Endodermal cell (in vitro differentiated cells): ENCODE measurements at places on chromosomes 1 and 21.

DNA sequence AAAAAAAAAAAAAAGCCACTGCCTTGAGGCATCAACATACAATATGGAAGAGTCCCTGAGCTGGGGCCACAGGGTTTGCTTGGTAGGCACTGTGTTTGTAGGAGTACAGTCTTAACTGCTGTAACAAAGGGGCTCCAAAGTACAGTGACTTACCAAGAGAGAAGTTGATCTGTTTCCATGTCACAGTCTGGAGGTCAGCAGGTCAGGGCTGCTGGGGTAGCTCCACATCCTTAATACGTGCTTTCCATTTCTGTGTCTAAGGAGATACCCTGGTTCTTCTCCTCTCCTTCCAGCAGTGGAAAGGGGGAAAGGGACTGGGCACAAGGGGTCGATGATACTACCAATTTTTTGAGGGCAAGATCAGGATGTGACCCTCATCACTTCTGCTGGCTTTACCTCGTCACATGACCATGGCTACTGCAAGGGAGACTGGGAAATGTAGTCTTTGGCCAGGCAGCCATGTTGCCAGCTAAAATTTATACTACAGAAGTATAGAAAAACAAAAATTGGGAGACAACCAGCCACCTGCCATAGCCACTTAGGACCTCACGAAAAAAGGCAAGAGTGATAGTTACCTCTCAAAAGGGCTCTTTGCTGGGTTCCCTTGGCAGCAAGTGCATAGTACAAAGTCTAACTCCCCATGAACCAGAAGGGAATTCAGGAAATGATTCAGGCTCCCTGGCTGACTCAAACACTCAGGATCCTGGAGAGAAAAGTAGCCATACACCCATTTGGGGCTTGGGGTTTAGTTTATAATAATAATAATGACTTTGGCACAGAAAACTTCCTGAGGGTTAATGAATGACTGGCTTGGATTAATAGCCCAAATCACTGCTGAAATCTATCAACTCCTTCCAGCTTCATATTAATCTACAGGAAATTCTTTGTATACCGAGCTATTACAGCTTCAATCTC lies 52.7 kb upstream of the ATP5PO start:
- no peak overlapping the region for H3K27ac ChIP-seq
- DNase-seq, result peak; percentile 77
- H3K4me3 ChIP-seq, result no peak overlapping the region
- H3K4me1 ChIP-seq, result no peaks in the 10 kb centered on the region
- no peaks in the 10 kb centered on the region for H3K27me3 ChIP-seq

DNA sequence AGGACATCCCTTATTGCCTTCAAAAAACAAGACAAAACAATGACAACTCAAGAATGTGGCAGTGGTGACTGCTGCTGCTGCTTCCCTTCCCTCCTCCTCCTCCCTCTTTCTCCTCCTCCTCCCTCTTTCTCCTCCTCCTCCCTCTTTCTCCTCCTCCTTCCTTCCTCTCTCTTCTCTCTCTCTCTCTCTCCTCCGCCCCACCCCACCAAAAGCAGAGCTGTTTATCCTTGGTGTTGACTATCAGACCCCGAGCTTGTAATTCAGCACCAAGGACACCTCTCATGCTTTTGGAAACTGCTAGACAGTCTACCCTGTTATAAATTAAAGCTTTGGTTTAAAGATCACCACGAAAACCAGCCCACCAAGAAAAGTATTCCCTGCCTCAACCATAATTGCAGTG lies 72.4 kb upstream of the IFNAR2 start:
- DNase-seq, result peak; percentile 57
- no peak overlapping the region for H3K4me3 ChIP-seq
- no peaks in the 10 kb centered on the region for H3K36me3 ChIP-seq
- no peak overlapping the region for H3K27ac ChIP-seq

GRCh38 chr1:60894741-60895140 lies 187.6 kb upstream of the NFIA start:
- H3K4me3 ChIP-seq, result no peak overlapping the region
- peak overlapping the region; percentile 86 for H3K27ac ChIP-seq
- H3K27me3 ChIP-seq, result peaks cover 17% of the 10 kb centered on the region

DNA sequence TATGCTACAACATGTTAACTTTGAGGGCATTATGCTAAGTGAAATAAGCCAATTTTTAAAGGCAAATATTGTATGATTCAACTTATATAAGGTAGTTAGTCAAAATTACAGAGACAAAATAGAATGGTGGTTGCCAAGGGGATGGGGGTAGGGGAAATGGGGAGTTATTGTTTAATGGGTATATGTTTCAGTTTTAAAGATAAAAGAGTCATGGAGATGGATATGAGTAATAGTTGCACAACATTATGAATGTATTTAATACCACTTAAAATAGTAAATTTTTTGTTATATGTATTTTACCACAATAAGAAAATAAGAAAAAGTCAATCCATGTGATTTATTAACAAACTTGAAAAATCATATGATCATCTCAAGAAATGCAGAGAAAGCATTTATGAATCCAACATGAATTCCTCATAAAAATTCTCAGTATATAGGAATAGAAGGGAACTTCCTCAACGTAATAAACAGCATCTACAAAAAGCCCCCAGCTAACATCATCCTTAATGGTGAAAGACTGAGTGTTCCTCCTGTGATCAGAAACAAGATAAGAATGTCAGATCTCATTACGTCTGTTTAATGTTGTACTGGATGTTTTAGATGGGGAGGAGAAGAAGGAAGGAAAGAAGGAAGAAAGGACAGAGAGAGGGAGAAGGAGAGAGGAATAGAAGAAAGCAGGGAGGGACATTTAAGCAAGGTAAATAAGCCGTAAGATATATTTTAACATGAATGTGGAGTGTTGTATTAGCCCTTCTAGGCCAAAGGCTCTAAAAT lies 6.7 kb upstream of the TSEN15 start:
- no peaks in the 10 kb centered on the region for H3K36me3 ChIP-seq
- H3K4me3 ChIP-seq, result no peak overlapping the region
- no peaks in the 10 kb centered on the region for H3K4me1 ChIP-seq
- H3K27ac ChIP-seq, result no peak overlapping the region
- DNase-seq, result no peak
- H3K27me3 ChIP-seq, result no peaks in the 10 kb centered on the region

- no peak overlapping the region for H3K27ac ChIP-seq
- DNase-seq, result no peak
- H3K27me3 ChIP-seq, result no peaks in the 10 kb centered on the region
- H3K4me3 ChIP-seq, result no peak overlapping the region
- H3K4me1 ChIP-seq, result no peaks in the 10 kb centered on the region
Observed at GRCh38 chr1:185598332-185598731, 135.9 kb upstream of the HMCN1 start.

DNA sequence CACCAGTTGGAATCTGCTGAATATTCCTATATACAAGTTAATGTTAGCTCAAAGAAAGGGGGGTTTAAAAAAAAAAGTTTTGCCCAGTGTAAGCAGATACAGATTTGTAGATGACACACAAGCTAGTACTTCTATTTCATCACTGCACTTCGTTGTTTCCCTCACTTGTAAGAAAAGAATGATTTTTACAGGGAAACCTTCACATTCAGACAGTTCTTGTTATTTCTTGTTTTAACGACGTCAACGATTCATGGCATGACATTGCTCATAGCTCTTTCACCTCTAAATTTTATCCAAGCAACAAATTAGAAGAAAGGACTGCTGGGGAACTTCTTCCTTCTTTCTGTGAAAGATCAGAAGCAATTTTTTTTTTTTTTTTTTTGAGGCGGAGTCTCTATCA lies 25.7 kb upstream of the C1orf105 start:
- no peak for DNase-seq
- H3K4me3 ChIP-seq, result no peak overlapping the region
- H3K36me3 ChIP-seq, result no peaks in the 10 kb centered on the region
- no peaks in the 10 kb centered on the region for H3K4me1 ChIP-seq
- no peaks in the 10 kb centered on the region for H3K27me3 ChIP-seq

GRCh38 chr21:19507682-19508260 lies 1104.2 kb upstream of the TMPRSS15 start:
- H3K36me3 ChIP-seq, result no peaks in the 10 kb centered on the region
- no peak overlapping the region for H3K27ac ChIP-seq
- no peaks in the 10 kb centered on the region for H3K4me1 ChIP-seq
- H3K27me3 ChIP-seq, result no peaks in the 10 kb centered on the region

GRCh38 chr1:33925586-33925985 lies 61.7 kb downstream of the HMGB4 start:
- no peak for DNase-seq
- H3K27ac ChIP-seq, result no peak overlapping the region
- H3K36me3 ChIP-seq, result no peaks in the 10 kb centered on the region
- no peak overlapping the region for H3K4me3 ChIP-seq
- no peaks in the 10 kb centered on the region for H3K27me3 ChIP-seq
- no peaks in the 10 kb centered on the region for H3K4me1 ChIP-seq

DNA sequence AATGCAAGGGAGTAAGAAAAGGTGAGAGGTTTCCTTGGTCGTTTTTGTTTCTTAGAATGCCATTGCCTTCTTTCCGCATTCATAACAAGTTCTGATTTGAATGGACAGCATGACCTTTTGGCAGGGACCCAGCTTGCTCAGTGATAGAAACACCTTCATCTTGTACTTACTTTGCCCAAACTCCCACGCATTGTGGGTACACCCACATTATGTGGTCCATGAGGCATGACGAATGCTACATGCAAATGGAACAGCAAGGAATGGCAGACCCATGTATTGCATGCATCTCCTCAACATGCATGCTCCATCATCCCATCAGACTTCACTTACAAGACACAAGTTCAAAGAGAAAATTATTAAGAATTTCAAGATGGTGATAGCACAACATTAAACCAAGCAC lies 102.8 kb downstream of the CDC7 start:
- H3K27me3 ChIP-seq, result no peaks in the 10 kb centered on the region
- no peaks in the 10 kb centered on the region for H3K36me3 ChIP-seq
- H3K27ac ChIP-seq, result no peak overlapping the region
- no peak for DNase-seq
- no peak overlapping the region for H3K4me3 ChIP-seq

DNA sequence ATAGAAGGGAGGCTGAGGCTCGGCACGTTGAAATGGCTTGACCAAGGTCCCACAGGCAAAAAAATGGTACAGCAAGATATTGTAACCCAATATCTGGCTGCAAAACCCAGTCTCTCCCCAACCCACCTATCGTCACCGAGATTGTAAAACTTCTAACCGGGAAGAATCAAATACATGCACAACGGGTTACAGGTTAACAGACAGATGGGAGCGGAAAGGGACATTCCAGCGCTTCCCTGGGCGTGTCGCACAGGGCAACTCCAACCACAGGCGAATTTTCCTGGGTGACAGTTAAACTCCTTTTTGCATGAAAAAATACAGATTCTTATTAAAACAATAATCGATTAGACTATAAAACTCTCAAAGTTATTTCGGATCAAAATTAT lies 31.8 kb upstream of the JUN start:
- H3K4me3 ChIP-seq, result peak overlapping the region; percentile 77
- H3K4me1 ChIP-seq, result no peaks in the 10 kb centered on the region
- no peaks in the 10 kb centered on the region for H3K27me3 ChIP-seq
- H3K27ac ChIP-seq, result no peak overlapping the region
- no peaks in the 10 kb centered on the region for H3K36me3 ChIP-seq
- peak; percentile 66 for DNase-seq

DNA sequence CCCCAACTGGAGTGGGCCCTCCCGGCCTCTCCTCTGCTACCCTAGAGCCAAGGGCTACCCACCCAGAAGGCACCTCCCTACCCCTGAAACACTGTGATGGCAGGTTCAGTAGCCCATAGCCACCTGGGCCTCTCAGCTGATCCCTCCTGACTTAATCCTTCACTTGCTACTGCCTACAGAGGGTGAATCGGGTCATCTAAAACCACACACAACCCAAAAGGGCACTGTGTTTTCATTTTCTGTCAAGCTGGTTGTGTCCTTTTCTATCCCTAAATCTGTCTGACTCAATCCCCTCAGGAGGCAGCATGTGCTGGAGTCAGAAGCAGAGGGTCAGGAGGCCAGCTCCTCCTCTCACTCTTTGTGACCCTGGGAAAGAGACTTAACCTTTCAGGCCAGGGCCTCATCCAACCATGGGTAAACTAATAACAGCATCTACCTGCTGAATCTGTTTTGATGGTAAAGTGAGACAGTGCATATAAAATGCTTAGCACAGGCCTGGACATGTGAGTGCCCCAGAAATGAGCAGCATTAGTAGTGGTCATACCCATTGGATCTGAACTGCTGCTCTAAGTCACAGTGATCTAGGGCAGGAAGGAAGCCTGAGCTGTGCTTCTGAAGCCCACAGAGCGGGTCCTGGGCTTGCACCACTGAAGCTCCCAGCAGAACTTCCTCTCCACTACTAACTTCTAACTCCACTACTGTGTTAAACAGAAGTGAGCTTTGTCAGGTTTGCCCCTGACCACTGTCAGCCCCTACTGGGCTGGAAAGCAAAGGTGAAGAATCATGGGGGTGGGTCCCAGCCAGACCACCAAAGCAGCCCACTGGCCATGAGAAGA lies 11.0 kb downstream of the PMVK start:
- H3K4me1 ChIP-seq, result no peaks in the 10 kb centered on the region
- H3K27ac ChIP-seq, result no peak overlapping the region
- H3K4me3 ChIP-seq, result no peak overlapping the region

- H3K27ac ChIP-seq, result no peak overlapping the region
- DNase-seq, result no peak
- no peaks in the 10 kb centered on the region for H3K36me3 ChIP-seq
- H3K4me3 ChIP-seq, result no peak overlapping the region
Observed at GRCh38 chr1:231108516-231109302, 53.1 kb upstream of the TRIM67 start.

- H3K27ac ChIP-seq, result no peak within 1 kb of the TSS
- DNase-seq, result peak; percentile 93
- H3K36me3 ChIP-seq, result no peaks in the 10 kb centered on the region
- H3K27me3 ChIP-seq, result peaks cover 47% of the 10 kb centered on the region
- H3K4me1 ChIP-seq, result no peaks in the 10 kb centered on the region
- H3K4me3 ChIP-seq, result peak within 1 kb of the TSS; percentile 86
Observed at GRCh38 chr21:37916310-37917051, at the start of gene KCNJ6. Gene KCNJ6 (minus strand): TSS chr21:37916457. CDS start chr21:37840682, 75,775 bp downstream.

DNA sequence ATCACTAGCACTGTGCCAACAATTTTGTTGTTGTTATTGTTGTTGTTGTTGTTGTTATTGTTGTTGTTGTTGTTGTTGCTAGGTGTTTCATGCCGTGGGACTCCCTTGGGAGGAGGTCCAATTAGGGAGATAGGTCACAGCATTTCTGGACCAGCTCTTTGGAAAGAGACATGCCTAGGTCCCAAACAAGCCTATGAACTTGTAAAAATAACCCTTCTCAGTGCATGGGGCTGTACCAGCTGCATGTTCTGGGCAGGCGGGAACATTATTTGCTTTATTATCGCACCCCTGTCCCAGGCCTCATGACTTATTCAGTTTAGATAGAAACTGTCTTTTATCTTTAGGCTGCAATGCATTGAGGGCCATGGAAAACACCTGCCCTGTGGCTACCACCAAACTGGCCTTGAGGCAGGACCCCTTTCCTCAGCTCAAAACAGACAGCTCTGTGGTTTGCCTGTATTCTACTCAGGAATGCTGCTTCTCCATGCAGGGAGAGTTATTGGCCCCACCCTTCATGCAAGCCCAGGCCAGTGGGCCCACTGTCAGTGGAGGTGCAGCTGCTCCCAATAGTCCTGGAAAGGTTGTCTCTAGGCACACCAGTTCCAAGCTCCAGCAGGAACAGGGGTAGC lies 386.5 kb upstream of the BRINP3 start:
- no peaks in the 10 kb centered on the region for H3K27me3 ChIP-seq
- no peak overlapping the region for H3K4me3 ChIP-seq
- no peak for DNase-seq
- no peaks in the 10 kb centered on the region for H3K4me1 ChIP-seq
